ENCODE measurements at places on chromosomes 2 and 18. TPM values are rescaled to one million over a fixed set of nuclear protein-coding genes. Genes with fewer than 3 reads are reported as not detected.

DNA sequence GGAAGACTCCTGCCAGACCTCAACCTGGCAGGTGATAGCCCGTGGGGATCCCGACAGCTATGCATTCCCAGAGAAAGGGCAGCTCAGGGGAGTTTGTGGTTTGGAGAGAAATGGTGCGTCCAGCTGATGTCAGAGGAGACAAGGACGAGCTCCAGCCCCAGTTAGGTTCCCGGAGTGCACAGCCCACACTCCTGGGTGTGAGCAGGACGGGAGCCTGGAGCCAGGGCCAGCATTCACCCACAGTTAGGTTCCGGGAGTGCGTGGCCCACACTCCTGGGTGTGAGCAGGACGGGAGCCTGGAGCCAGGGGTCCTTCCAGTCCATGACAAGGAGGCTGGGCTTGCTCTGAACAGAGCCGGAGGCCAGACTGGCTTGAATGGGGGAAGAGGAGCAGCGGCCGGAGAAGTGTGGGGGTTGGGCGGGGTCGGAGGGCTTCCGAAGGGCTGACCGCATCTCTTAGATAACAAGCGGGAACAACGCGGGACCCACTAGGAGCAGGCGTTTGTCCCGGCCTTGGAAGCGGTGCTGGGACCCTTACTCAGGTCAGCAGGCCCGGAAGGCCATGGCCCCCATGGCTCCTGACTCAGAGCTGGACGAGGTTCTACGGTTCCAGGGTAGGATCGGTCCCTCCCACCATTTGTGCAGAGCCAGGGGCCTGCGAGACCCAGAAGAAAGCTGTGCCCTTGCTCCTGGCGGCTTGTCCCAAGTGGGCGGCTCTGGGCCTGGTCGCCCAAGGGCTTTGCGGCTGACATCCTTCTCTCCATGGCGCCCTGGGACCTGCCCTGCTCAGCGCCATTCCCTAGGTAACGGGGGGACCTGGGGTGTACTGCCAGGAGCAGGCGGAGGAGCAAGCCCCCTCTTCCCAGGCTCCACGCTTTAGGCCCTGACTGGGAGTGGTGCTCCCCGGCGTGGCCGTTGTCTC is 185.6 kb downstream of the RTP5 start:
- DNase-seq, result no peak

GRCh38 chr2:205850611-205851010 is 168.3 kb downstream of the NRP2 start:
- DNase-seq, result no peak

DNA sequence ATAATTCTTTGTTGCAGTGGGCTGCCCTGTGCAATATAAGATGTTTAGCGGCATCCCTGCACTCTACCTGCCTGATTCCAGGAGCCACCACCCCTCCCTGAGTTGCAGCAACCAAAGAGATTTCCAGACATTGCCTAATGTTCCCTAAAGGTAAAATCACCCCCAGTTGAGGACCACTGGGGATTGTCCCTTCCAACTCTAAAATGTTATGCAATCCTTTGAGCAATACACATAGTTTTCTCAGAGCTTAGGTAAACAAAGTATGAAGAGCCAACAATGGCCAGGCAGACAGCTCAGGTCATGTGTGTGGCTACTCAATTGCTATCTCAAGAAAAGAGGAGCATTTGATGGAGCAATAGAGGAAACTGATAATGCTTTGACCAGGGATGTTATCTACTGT is 87.0 kb downstream of the XDH start:
- no peak for DNase-seq

Gene TGIF1
- total RNA-seq, result 25.9 TPM

Gene OSR1
- total RNA-seq, result 74.0 TPM

GRCh38 chr2:136482006-136482405 is 283.3 kb upstream of the THSD7B start:
- DNase-seq, result no peak

DNA sequence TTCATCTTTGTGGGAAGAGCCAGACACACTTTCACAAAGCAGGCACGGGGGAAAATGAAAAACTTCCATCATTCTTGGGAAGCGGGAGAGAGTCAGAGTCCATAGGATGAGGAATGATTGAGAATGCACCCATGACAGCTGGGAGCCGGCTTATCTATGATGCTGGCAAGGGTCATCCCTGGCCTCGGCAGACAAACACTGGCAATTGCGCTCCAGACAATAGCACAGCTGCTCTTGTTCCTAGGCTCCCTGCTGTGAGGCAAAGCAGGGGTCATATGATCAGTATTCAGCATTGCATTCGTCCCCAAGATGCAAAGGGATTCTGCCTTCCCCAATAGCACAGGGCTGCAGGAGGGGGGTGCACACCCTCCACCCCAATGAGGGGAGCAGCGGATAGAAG is 33.0 kb downstream of the CYRIA start:
- no peak for DNase-seq

- no peak for DNase-seq
Measured at GRCh38 chr2:96316999-96317398, 8.1 kb upstream of the ITPRIPL1 start.

DNA sequence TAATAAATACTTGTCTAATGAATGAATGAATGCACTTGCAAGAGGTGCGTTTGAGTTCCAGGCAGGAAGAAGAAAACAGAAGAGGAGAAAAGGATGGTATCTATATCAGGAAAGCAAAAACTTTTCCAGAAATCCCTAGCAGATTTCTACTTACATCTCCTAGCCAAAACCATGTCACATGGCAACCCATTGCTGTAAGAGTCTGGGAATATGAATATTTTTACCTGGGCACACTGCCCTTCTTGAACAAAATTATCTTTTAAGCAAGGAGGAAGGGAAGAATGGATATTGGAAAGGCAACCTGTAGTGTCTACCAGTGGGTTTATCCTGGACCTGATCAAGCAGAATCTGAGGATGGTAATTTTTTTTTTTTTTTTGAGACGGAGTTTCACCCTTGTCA is 44.2 kb upstream of the ASXL2 start:
- no peak for DNase-seq

Gene TMEFF2
- not detected for total RNA-seq

Measured in posterior vena cava (tissue), 2 donors.